Heart left ventricle (tissue), 16 donors: ENCODE measurements at places on chromosomes 4 and X. TPM values are rescaled to one million over a fixed set of nuclear protein-coding genes. Genes with fewer than 3 reads are reported as not detected.

Gene DGAT2L6
- not detected for polyA plus RNA-seq

Gene LRIT3
- 0.08 TPM for polyA plus RNA-seq

Gene SSX4
- polyA plus RNA-seq: not detected

Gene CTAG1A
- polyA plus RNA-seq: not detected

Gene HMX1
- not detected for polyA plus RNA-seq

Gene CPZ
- 0.23 TPM for polyA plus RNA-seq

Gene PAGE4
- polyA plus RNA-seq: not detected

Gene NPY1R
- 0.39 TPM for polyA plus RNA-seq

Gene PCGF3
- 26.6 TPM for polyA plus RNA-seq

Gene TREX2
- 0.23 TPM for polyA plus RNA-seq

Gene STATH
- not detected for polyA plus RNA-seq

Gene TCEAL5
- 0.19 TPM for polyA plus RNA-seq
